ENCODE measurements at places on chromosomes 4 and X. TPM values are rescaled to one million over a fixed set of nuclear protein-coding genes. Genes with fewer than 3 reads are reported as not detected.
A peak's percentile ranks its signal among the peaks of the same experiment; 100 is the strongest.

The PNMA6F gene
- 7.4 TPM for polyA plus RNA-seq

The CSAG1 gene
- polyA plus RNA-seq, result not detected

The XAGE5 gene
- polyA plus RNA-seq, result not detected

GRCh38 chrX:154051201-154051810, 31.6 kb upstream of the IRAK1 start:
- DNase-seq, result peak; percentile 79
- no peaks in the 10 kb centered on the region for H3K27me3 ChIP-seq
- H3K27ac ChIP-seq, result no peak overlapping the region
- peaks cover 5% of the 10 kb centered on the region for H3K36me3 ChIP-seq

- peaks cover 8% of the 10 kb centered on the region for H3K4me1 ChIP-seq
- no peak for DNase-seq
- H3K4me3 ChIP-seq, result no peak overlapping the region
- H3K27me3 ChIP-seq, result peaks cover 3% of the 10 kb centered on the region
- no peaks in the 10 kb centered on the region for H3K36me3 ChIP-seq
- H3K27ac ChIP-seq, result no peak overlapping the region
Measured at GRCh38 chrX:13077168-13077567, 32.7 kb upstream of the FAM9C start.

GRCh38 chrX:46628460-46629371, 55.2 kb downstream of the CHST7 start:
- no peak overlapping the region for H3K27ac ChIP-seq
- no peak overlapping the region for H3K4me3 ChIP-seq

DNA sequence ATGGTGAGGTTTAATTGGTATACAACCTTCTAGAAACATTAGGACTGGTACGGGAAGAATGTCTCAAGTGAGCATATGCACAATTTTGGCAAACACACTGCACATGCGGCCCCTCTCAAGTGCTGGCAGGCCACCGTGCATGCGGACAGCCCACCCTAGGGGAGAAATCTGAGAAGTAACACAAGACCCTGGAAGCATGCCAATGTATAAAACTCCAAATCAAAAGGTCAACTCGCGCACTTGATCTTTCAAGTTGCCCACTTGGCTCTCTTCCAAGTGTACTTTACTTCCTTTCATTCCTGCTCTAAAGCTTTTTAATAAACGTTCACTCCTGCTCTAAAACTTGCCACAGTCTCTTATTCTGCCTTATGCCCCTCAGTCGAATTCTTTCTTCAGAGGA, 488.3 kb downstream of the CFAP47 start:
- peak; percentile 1 for DNase-seq
- H3K4me3 ChIP-seq, result no peak overlapping the region
- no peak overlapping the region for H3K27ac ChIP-seq
- no peaks in the 10 kb centered on the region for H3K4me1 ChIP-seq

Data from spinal cord (tissue), 10 donors.